Nucleus accumbens (tissue), 56 donors: ENCODE measurements at places on chromosomes 7 and 10.

DNA sequence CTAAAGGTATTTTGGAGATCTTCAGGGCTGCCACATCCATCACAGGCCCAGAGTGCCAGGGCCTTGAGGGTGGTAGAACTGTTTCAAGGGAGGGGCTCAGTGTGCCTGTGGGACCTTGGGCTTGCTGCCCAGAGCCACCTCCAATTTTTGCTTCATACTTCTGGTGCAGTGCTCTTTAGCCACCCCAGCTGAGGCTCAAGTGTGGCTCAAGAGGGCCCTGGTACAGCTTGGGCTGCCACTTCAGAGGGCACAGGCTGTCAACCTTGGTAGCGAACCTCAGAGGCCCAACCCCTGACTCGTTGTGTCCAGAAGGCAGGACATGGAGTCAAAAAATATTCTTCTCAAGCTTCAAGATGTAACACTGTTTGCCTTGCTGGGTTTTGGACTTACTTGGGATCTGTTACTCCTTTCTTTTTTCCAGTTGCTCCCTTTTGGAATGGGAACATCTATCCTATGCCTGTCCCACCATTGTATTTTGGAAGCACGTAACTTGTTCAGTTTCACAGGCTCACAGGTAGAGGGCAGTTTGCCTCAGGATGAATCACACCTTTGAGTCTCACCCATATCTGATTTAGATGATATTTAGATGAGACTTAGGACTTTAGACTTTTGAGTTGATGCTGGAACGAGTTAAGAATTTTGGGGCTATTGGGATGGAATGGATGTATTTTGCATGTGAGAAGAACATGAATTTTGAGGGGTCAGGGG is 224.8 kb downstream of the RPS24 start:
- DNase-seq: no peak

GRCh38 chr7:141354251-141354650 is 197.0 kb upstream of the AGK start:
- no peak for DNase-seq

DNA sequence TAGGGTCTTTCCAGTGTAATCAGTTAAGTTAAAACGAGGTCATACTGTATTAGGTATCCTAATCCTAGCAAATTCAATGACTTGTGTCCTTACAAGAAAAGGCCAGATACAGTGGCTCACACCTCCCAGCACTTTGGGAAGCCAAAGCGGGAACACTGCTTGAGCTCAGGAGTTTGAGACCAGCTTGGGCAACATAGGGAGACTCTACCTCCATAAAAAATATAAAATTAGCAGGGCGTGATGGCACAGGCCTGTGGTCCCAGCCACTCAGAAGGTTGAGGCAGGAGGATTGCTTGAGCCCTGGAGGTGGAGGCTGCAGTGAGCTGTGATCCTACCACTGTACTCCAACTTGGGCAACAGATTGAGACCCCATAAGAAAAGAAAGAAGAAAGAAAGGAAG is 61.1 kb downstream of the CXCL12 start:
- no peak for DNase-seq

- DNase-seq: no peak
Measured at GRCh38 chr7:117010375-117011133, 57.3 kb downstream of the ST7 start.

DNA sequence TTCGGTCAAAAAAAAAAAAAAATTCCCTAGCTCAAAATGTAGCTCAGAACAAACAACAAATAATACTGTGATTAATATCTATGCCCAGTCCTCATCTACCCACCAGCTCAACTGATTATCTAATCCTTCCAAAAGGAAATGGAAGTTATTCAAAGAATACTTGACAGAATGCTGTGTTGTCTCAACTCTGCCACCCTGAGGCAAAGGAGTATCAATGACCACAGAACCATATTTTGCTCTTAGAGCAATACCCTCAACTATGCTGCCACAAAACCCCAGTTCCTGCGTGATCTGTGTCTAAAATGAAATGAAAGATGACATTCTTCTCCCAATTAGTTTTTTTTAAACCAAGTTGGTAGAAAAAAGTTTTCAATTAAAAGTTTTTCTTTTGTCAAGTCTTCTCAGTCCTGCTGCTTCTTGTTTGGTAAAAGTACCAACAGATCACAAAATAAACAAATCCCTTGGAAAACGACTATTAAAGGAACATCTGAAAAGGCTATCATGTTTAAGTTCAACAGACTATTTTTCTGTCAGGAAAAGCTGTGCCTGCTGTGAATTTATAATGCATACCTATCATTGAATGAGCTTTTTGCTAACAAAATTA is 21.6 kb downstream of the RBM28 start:
- no peak for DNase-seq

DNA sequence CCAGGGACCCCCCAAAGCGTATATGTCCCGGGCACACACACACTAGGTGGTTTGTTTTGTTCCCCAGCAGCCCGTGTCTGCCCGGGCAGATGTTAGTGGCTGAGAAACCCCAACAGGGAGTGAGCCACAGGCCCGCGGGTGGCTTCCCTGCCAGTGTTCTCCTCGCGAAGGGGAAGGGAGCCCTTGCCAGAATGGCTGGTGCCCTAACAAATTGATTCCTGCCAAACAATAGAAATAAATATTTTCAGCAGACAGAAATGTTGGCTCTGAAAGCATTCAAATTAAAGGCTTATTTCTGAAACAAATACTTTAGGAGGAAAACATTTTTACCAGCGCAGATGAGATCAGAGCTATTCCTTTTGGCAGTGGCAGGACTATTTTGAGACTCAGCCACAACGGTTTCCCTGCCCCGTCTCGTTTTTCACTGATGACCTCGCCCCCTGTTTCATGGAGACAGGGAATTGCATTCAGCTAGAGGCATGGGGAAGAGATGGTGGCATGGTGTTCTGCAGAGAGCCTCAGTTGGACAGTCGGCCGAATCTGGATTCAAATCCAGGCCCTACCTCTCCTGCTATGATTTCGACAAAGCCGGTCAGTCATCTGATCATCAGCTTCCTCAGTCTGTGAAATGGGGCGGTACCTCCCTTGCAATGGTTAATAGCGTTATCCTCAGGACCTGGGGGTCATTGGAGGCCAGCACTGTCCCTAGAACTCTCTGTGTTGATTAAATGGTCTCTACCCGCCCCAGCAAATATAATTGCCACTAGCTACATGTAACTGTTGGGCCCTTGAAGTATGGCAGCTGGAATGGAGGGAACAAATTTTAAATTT is 84.5 kb downstream of the CUX1 start:
- DNase-seq: no peak
